Mammary epithelial cell (primary cell): ENCODE measurements at places on chromosomes 5 and 9.

GRCh38 chr5:97412959-97413358, 229.9 kb upstream of the RIOK2 start:
- DNase-seq, result no peak

- no peak for DNase-seq
These were observed 110.2 kb upstream of the COX7C start for GRCh38 chr5:86507574-86507973.

DNA sequence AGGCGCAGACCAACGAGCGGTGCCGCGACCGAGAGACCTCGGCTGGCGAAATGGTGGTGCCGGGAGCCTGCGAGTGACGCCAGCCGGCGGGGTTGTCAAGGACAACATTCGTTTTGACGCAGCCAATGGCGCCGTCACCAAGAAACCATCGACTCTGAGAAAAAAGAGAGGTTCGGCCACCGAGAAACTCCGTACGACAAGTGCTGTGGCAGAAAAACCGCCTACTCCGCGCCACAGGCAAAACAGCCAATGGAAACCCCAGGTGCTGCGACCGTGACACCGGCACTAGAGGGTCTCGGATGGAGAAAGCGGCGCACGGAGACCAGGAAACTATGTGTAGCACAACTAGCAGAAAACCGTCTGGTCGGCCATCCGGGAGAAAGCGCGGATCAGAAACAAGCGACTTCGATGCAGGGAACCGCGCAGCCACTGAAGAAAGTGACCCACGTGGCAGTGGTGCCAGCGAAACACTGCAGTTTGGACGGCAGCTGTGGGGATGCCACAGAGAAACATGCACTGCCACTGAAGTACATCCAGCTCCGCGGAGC, 88.8 kb downstream of the ANXA2R start:
- no peak for DNase-seq

- peak; percentile 91 for DNase-seq
These were observed 84.4 kb downstream of the ADRB2 start for GRCh38 chr5:148910686-148911361.

DNA sequence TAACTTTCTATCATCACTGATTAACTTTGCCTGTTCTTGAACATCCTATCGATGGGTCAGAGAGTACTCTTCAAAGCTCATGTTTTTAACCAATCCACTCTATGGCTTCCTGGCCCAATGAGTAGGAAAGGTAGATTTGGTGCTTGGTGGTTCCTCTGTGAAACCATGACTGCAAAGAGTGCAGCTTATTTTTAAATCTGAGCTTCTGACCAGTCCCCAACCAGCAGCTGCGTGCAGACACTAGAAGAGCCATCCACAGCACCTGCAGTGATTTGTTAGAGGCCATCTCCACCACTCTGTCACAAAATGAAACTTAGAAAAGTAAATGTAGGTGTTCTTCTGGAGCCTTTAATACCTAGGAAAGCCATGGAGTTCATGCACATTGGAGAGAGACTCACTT, 107.3 kb upstream of the WWC1 start:
- DNase-seq, result no peak
